Thoracic aorta (tissue), 2 donors: ENCODE measurements at places on chromosomes 7 and 10.
A peak's percentile ranks its signal among the peaks of the same experiment; 100 is the strongest.

GRCh38 chr7:4216016-4216415 is 466.1 kb upstream of the FOXK1 start:
- no peak for DNase-seq

GRCh38 chr10:78648256-78648860 is 420.4 kb upstream of the ZMIZ1 start:
- no peak for DNase-seq

DNA sequence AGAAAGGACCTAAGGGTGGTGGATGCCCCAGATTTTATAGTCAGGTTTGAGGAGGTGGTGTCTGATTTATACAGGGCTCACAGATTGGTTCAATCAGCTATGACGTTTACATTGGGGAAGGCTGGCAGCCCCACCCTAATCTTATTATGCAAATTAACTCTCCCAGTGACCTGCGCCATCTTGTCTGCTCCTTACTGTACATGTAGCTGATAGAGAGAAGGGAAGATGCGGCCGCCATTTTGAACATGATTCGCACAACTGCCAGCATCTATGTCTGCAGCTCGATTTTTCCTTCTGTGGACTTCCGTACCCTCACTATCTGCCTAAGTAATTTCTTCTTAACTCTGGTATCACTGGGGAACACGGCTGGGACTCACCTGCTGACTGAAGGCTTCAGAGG is 619.0 kb upstream of the DPP6 start:
- DNase-seq: no peak

DNA sequence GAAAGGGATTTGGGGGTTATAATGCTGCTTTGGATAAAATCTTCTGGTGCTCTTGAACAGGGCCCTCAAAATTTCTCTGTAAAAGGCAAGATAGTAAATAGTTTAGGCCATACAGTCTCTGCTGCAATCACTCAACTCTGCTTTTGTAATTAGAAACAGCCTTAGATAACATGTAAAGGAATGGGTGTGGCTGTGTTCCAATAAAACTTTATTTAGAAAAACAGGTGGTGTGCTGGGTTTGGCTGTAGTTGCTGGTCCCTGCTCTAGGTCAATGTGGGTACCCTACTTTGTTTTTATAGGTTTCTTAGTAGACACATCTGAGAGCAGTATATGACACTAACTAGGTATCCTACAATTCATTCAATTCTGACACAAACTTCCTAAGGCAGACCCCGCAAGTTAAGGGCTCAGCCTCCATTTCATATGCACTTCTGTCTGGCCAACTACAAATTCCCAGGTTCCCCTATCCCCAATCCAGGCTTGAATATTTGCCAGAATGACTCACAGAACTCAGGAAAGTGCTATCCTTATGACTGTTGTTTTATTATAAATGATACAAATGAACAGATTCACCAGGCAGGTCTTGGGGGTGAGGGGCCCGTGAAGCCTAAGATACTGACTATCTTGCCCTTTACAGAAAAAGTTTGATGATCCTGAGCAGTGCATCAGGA is 349.9 kb downstream of the RPS24 start:
- DNase-seq: no peak

GRCh38 chr7:25832929-25833328 is 319.1 kb upstream of the NFE2L3 start:
- DNase-seq: no peak

DNA sequence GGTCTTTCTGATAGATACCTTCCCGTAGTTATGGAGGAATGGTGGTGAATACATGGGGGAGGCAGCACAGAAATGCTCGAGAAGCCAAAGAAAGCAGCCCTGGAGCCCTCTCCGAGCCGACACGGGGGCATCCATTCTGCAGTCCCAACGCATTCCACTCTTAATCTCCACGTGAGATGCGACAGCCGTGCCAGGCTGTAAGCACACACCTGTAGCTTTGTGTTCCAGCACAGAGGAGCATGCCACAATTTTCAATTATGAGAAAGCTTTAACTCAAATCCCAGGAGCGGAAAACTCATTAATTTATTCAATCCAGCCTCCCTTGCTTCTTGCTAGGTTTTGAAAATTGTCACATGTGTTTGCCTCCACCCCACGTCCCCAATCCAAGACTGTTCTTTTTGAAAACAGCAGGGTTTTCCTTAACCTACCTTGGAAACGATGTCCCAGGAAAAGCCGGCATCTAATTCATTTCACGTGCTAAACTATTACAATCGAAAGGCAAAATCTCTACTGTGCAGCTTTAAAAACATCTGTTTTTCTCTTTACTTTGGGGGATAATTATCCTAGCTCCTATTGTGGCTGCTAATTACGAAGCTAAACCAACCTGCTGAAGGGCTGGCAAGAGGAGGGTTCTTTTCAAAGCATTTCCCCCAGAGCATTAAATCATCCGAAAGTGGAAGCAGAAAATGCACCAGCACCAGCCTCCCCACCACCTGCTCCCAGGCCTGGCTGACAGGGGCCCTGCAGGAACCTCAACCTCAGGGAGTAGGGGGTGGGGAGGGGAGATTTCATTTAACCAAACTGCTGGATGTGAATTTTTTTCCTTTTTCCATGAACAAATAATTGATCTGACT is 56.0 kb upstream of the CHST15 start:
- no peak for DNase-seq

- no peak for DNase-seq
Measured at GRCh38 chr10:87928996-87929395, 65.6 kb downstream of the PTEN start.

DNA sequence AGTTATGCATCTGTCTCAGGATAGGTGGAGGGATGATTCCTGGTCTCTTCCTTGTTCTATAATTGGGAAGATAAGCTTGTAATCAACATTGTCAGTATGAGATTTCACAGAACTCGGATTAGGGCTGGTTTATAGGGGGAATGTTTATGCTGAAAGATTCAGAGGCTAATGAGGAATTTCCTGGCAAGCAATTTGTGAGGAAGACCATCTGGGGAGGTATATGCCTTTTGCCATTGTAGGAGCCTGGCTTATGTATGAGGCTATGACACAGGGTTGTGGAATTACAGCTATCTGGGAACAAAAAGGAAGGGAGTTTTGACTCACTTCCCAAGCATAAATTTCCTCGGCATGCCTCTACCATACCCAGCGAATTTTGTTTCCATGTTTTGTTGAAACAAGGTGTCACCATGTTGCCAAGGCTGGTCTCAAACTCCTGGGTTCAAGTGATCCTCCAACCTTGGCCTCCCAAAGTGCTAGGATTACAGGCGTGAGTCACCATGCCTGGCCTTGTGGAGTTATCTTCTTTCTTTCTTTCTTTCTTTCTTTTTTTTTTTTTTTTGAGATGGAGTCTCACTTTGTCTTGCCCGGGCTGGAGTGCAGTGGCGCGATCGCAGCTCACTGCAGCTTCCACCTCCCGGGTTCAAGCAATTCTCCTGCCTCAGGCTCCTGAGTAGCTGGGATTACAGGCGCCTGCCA is 1.6 kb upstream of the COPS6 start:
- no peak for DNase-seq

DNA sequence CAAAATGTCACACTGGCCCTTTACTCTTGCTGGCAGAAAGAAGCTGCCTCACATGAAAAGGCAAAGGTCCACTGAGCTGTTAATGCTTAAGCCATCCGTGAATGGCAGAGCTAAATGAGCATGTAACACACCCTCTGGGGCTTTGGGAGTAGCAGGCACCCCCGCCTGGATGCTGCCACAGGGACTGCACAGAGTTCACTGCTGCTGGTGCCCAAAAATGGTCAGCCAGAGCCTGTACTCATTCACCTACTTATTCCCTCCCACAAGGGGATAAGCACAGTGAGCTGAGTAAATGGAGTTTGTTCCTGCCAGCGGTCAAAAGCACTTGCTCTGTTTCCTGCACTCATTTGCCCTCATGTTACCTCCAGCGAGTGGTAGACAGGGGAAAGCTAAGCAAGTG is 374.0 kb upstream of the STEAP1 start:
- DNase-seq: no peak

- no peak for DNase-seq
Measured at GRCh38 chr10:82609845-82610244, 734.9 kb downstream of the NRG3 start.

GRCh38 chr7:40658729-40659128 is 523.9 kb downstream of the SUGCT start:
- DNase-seq: peak; percentile 9

GRCh38 chr10:8912108-8912507 is 857.6 kb downstream of the GATA3 start:
- no peak for DNase-seq
